ENCODE measurements at places on chromosomes 2 and 18.

DNA sequence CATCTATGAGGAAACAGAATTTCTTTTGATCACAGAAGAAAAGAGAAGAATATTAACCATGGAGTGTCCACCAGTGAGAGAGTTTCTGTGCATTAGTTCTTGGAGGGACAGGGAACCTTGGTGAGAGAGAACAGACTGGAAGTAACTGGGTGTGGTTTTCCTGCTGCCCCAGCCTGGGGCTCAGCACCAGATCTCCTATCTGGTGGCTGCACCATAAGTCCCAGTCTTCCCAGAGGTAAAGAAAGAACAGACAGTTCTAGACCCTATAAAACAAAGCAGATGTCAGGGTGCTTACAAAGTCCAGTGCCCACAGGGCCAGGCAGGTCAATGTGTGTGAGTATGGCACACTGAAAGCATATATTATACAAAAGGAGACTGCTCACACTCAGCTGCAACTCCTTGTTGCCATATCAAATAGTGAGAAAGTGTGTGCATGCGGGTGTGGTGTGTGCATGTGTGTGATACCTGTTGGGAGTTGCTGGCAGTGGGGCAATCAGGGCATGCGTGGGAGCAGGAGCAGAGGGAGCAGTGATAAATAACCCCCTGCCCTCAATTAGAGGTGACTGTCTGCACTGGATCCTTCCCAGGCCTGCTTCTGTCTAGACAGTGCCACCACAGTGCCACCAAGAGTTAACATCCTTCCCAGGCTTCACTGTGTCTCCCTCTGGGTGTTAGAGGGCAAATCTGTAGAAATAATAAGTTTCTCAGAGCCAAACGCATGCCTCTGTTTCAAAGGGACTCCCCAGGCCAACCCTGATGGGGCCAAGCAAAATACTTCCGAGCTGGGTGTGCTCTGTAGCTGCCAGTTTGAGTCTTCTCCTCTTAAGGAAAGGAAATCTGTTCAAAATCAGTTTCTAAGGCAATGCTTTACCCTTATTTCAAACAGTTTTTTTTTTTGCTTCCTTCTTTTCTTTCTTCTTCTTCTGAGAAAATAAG lies 45.7 kb downstream of the RDH14 start:
- no peak for DNase-seq

GRCh38 chr2:102080451-102081242 lies 61.9 kb upstream of the IL1R1 start:
- DNase-seq: no peak

- no peak for DNase-seq
Observed at GRCh38 chr2:14638488-14638887, 6.0 kb downstream of the LRATD1 start.

DNA sequence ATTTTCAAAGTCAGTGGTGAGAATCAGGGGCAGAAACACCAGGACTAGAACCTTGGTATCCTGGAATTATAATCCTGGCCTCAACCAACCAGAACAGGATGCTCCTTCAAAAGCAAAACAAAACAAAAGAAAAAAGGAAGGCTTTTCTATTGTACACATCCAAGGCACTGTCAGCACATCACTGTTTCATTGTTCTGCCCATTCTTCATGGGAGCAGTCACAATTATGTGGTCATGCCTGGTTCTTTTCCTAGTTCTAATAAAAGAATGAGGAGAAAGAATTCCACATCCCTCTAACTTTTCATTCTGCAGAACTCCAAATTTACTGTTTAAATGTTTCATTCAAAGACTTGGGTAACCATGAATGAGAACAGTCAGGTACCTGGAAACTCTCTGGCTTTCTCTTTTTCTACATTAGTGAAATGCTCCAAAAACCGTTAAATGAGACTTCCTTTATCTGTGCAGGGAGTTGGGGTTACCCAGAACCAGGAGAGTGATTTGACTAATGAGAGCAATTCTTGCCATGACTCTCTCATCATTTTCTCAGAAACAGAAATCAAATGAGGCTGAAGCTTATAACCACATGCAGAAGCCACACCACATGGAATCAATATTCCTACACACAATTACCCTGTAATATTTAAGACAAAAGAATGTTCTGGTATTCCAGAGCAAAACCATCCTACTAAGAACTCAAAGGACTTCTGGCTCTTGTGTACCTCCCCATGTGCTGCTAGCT lies 110.9 kb upstream of the CCDC150 start:
- DNase-seq: no peak

DNA sequence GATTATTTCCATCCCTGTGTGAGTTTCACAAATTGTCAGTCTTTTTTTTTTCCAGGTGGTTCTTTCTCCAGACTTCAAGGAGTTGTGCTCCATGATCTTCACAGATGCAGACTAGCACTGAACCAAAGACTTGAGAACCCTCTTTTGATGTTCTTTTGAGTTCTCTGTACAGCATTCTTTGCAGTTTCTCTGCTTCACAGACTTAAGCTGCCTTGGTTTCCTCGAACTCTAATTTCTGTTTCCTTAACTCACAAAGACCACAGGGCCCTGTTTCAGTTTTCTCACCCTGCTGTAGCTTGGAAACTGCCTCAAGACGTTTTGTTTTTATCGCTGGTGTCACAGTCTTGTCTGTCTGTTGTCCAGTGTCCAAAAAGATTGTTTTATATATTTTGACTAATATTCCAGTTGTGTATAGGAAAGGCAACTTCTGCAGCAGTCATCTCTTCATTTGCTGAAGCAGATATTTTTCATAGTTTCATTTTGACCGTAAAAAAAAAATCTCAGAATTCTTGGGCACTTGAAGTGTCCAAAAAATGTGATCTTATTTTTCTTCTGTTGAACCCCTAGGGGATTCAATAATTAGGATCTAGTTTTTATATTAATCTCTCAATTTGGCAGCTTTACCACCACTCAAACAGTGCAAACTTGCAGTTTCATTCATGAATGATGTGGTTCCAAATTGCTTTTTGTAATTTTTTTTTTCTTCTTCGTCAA lies 97.0 kb upstream of the MC4R start:
- no peak for DNase-seq
